NCI-H774 (cell line): ENCODE measurements at places on chromosomes 11 and 22.

GRCh38 chr22:28241656-28242290, 322.7 kb upstream of the PITPNB start:
- DNase-seq: no peak

DNA sequence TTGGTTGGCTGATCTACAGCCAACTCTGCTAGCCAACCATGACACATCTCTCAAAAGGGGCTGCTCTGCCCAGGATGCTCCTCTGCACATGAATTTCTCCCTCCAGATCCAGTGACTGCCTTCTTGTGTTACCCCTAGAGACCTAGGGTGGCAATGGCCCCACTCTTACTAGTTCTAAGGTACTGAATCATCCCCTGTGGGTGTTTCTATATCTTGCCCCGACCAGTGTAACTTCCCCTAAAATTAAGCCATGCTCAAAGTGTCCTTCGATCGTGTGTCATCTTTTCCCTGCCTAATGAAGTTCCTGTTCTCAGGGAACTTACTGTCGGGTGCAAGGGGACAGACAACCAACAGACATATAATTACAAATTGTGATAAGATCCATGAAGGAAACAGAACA, 113.3 kb downstream of the FAM76B start:
- DNase-seq: no peak

GRCh38 chr22:33756508-33756949, 163.7 kb downstream of the LARGE1 start:
- no peak for DNase-seq

GRCh38 chr11:18615628-18616392, 16.2 kb downstream of the MISFA start:
- no peak for DNase-seq

- no peak for DNase-seq
Observed at GRCh38 chr11:10440401-10440800, 14.7 kb upstream of the AMPD3 start.
